Activated CD4-positive, alpha-beta T cell treated with anti-CD3 and anti-CD28 coated beads, Interleukin-2, amount 50 U/mL, for 16 hours (primary cell): ENCODE measurements at places on chromosomes 16 and 17.
A peak's percentile ranks its signal among the peaks of the same experiment; 100 is the strongest.

GRCh38 chr16:28549301-28549899 is 4.3 kb upstream of the SGF29 start:
- no peak for DNase-seq

DNA sequence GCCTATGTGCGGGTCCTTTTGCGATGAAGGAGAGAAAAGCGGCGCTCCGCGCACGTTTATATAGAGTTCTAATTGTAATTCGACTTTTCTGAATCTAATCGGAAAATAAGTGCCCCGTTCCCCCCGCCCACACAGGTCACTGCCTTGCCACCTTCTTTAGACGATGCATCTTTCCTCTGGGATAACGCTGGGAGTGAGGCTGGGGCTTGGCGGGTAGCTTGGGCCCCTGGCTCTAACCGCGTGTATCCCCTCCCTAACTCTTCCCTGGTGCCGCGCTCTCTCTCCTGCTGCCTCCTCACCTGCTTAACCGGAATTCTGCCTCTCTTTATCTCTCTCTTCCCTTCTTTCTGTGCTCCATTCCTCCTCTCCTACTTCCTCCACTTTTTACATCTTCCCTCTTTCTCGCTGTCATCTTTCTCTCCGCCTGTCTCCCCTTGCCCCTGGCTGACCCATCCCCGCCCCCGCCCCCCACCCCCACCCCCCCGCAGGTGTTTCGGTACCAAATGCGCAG is 2.6 kb downstream of the LHX1 start:
- DNase-seq: no peak

GRCh38 chr16:80231121-80231520 is 309.7 kb upstream of the DYNLRB2 start:
- DNase-seq: no peak

GRCh38 chr17:58153671-58154070 is 5.5 kb downstream of the OR4D1 start:
- DNase-seq: no peak

DNA sequence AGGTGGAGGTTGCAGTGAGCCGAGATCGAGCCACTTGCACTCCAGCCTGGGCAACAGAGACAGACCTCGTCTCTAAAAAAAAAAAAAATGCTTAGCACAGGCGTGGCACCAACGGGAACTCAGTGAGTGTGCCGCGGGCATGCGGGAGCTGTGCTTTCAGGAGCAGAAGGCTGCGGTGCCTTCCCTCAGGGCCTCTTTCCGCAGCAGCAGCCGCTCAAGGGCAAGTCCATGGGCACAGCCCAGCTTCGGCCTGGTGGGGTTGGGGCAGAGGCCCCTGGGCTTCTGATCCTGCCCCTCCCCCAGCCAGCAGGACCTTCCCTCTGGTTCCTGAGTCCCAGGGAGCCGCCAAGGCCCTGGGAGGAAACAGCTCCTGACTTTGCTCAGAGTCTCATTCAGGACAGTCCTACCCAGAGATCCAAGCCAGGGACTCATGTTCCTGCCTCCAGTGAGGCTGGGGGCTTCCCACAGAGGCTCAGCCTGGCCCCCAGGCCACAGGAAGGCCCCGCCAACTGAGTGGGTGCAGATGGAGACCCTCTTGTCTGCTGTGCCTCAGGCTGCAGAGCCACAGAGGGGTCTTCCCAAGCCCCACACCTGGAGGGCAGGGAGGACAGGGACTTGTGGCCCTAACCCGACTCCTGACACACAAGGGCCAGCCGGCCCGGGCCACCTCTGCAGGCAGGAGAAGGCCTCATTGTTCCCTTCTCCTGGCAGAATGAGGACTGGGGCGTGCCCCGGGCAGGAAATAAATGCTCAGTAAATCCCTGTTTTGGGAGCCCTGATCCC is 3.3 kb upstream of the ZG16B start:
- no peak for DNase-seq

DNA sequence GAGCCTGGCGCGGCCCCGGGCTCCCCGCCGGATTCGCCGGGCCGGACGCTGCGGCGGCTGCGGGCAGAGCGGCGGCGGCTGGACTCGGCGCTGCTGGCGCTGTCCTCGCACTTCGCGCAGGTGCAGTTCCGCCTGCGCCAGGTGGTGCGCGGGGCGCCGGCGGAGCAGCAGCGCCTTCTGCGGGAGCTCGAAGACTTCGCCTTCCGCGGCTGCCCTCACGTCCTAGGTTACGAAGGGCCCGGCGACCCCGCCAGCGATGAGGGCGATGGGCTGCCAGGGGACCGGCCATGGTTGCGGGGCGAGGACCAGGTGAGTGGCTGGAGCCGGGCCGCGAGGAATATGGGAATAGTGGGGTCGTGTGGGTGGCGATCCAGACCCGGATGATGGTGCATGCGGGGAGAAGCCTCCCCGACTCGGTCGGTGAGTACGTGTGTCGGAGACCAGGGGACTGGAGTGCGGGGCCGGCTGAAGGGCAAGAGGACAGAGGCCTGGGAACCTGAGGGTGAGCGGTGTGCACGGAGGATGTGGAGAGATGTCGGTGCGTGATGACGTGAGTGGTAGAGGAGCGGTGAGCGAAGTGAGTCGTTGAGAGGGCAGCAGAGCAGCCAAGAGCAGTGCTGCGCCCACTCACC is 517 bp downstream of the RUNDC1 start:
- DNase-seq: peak; percentile 77

DNA sequence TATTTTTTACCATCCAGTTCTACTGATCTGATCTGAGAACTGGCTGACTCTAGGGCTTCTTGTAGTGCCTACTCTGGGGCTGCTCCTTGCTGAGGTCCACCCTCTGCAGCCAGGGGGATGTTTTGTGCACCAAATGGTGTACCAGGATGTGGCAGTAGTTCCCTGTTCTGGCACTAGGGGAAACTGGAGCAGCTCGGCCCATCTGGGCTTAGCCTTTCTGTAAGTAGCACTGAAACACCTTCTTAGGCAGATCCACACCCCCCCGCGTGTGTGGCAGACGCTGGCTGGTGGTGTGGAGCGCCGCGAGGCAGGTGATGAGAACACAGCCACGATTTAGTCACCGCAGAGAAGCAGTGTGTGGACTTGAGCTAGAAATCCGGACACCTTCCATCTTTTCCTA is 17.0 kb downstream of the DUSP14 start:
- DNase-seq: peak; percentile 25

- DNase-seq: no peak
Observed at GRCh38 chr16:50802000-50802399, 60.1 kb downstream of the CYLD start.

DNA sequence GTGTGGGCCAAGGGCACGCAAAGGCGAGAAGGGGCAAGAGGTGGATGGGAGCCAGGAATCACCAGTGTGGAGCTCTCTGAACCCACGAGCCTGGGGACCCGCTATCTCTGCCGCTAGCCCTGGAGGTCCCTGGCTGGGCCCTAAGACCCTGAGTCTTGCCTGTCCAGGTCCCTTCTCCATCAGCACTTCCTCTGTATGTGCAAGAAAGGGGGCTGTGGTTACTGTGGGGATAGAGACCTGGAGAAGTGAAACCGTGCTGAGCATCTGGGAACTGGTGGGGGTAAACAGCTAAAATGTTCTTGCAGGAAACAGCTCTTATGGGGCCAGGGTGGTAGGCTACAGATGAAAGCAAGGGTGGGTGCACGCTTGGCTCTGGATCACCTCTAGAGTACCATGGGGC is 3.1 kb downstream of the SPNS3 start:
- DNase-seq: no peak

DNA sequence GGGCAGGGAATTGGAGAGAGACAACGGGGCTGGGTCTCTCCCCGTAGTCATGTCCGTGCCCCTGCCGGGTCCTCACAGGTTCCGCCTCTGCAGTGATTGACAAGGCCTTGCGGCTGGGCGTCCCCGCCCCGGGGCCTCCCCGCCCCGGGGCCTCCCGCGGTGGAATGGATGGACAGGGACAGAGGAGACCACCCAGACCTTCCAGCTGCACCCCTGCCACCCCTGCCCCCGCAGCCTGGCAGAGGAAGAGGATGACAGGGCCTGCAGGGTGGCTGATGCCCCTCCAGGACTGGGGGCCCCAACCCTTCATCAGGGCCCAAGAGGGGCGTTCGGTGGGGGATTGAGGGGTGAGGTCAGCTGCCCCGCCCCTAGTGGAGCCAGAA is 216.4 kb upstream of the CIBAR2 start:
- DNase-seq: no peak

DNA sequence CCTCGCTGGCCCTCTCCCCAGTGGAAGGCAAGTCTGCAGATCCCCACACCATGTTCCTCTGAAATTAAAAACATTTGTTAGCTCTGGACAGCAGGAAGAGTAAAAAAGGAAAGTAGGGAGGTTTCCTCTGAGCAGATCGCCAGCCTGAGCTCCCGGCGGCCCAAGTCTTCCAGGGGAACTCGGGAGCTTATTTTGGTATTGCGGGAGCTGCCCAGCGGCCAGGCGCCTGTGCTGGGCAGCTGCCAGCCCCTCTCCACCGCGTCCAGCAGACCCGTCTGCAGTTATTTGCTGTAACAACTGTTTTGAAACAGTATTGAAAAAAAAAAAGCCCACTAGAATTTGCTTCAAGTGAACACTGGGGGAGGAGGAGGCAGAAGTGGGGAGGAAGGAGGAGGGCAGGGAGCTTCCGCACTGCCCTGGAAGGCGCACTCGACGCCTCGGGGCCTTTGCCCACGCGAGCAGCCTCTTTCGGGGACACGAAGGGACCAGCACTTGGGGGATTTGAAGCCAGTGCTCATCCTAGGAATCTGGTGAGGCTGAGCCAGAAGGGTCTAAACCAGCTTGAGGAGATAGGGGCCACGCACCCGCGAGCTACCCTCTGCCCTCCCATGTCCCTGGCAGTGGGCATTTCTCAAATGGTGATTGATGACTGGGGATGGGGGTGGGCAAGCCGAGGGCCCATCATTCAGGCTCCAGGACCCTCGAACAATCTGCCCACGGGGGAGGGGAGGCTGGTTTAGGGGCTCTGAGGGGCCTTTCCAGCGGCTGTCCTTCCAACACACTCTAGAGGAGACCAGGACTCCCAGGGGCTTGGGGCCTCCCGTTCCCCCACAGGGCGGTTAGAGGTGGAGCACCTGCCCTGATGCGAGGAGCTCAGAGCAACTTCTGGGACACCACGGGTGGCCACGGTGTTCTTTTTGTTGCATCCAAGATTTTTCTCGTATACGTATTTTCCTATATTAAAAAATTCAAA is 3.0 kb upstream of the BAHCC1 start:
- no peak for DNase-seq

- no peak for DNase-seq
Observed at GRCh38 chr17:73327676-73328075, 15.9 kb upstream of the CDC42EP4 start.
